ENCODE measurements at places on chromosomes 2 and 18.
A peak's percentile ranks its signal among the peaks of the same experiment; 100 is the strongest.

- DNase-seq, result no peak
Observed at GRCh38 chr2:54999182-54999581, 51.1 kb downstream of the RTN4 start.

- DNase-seq, result no peak
Observed at GRCh38 chr18:23662309-23663263, at the start of gene ANKRD29. TSS of gene ANKRD29 (minus strand) at chr18:23662911. CDS start at chr18:23662730, 181 bp downstream.

DNA sequence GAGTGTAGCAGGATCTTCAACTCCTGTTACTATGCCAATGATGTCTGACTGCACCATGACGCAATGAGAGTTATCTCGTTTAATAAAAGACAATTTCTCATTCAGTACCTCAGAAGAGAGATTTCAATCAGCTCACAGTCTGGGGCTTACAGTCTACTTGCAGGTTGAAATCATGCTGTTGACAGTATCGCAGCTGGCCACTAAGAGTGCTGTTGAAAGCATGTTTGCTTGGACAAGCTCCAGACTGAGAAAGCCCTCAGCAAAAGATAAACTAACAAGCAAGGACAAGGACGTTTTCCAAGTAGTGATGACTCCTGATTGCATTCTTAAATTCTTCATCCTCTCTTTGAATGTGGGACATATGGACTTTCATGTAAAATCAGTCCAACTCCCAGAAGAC lies 145.2 kb upstream of the SYT4 start:
- DNase-seq, result no peak

- no peak for DNase-seq
Observed at GRCh38 chr2:21358976-21359375, 235.2 kb downstream of the TDRD15 start.

DNA sequence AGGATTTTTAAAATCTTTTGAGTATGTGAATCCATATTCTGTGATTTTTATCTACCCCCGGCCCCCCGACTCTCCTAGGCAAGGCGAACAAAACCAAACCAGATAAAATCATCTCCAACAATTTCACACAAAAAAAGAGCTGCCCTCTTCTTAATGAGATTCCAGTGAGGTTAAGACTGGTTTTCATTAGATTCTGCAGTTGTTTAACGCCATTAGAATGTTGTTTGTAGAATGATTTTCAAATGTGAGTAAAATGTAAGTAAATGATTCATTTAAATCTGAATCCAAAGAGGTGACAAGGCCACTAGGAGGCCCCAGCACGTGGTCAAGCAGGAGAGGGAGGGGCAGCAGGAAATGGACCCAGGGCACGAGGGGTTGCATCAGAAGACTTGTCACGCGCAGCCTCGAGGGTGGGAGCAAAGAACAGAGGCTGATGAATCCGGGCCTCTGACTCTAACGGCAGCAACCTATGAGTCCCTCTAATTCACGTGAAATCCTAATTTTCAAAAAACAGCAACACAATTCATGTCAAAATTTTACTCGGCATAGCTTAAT lies 24.3 kb upstream of the KLHL29 start:
- DNase-seq, result no peak

DNA sequence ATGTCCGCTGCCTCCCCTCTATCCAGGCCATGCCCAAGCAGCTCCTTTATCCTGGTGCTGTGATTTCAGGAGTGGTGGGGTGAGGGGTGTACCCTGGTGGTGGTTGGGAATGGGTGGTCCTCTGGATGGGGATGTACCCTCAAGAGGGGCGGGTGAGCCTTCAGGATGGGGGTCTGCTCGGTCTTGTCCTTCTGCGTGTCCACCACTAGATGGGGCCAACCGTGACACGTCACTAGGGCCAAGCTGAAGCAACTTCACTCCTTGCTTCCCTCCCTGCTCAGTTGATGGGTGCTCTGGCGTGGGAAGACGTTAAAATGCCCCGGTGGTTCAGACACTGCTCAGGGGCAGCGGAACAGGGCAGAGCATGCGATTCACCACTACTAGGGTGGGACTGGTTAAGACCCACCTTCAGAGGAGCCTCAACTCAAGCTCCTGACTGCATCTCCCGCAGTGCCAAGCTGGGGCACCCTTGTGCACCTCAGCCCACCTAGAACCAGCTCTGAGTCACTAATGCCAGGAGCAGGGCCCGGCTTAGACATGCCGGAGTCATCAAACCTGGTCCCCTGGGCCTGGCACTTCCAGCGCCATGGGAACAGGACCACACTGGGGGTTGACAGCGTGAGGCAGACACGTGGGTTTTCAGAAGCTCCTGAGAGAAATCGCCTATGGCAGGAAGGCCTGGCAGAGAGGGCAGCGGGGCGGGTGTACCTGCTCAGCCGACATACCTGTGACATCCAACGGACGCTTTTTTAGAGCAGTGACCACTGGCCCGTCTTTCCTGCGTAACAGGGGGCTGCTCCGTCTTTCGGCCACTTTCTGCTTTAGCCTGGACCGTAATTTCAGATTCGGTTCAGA lies 256.7 kb downstream of the HDAC4 start:
- DNase-seq, result peak; percentile 60
